GM23248 (cell line): ENCODE measurements at places on chromosomes 5 and 9.

GRCh38 chr5:36691696-36692371, 85.4 kb downstream of the SLC1A3 start:
- DNase-seq = peak; percentile 81

- DNase-seq = no peak
Observed at GRCh38 chr9:126438741-126439401, 112.2 kb downstream of the MVB12B start.

- no peak for DNase-seq
Observed at GRCh38 chr9:126643945-126644527, 30.3 kb downstream of the LMX1B start.

DNA sequence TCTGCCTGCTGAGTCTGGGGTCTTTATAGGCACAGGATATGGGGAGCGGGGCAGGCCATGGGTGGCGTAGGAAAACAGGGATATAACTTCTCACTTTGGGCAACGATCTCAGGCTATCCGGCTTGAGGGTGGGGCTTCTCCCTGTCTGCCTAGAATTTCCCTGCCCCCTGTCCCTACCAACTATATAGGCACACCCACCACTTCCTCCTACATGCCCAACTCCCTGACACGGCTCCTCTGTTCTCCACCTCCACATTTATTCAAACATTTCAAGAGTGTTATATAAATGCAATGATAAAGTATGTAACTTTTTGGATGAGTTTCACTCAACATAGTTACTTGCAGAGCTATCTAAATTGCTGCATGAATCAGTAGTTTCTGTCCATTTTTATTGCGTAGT, 363.2 kb upstream of the RORB start:
- no peak for DNase-seq

- peak; percentile 100 for DNase-seq
Observed at GRCh38 chr9:137200311-137201204, at the start of gene TPRN. Gene TPRN, minus strand, starts transcription at chr9:137200741. Its CDS starts 30 bp downstream, at chr9:137200711.

DNA sequence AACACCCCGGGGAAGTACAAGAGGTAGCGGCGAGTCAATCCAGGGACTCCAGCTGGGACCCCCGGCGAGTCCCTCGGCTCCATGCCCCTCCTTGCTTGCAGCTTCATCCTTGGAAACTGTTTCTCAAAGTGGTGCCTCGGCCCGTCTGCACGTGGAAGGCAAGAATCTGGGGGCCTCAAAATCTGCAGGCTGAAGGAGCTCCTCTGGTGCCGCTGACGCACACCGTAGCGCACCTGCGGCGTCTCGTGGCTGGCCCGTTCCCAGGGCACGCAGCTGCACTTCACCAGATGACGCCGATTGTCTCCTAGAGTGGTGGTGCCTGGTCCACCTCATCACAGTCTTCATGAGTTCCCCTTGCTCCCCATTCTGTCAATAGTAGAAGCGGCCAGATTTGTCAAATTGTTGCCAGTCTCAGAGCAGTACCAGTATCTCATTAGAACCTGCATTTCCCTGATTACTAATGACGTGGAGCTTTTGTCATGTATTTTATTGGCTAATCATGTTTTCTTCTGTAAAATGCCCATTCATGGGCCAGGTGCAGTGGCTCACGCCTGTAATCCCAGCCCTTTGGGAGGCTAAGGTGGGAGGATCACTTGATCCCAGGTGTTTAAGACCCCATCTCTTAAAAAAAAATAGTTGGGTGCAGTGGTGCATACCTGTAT, 38.6 kb downstream of the GTF3C4 start:
- DNase-seq = no peak

GRCh38 chr9:127140181-127140580, 17.7 kb upstream of the ANGPTL2 start:
- no peak for DNase-seq

DNA sequence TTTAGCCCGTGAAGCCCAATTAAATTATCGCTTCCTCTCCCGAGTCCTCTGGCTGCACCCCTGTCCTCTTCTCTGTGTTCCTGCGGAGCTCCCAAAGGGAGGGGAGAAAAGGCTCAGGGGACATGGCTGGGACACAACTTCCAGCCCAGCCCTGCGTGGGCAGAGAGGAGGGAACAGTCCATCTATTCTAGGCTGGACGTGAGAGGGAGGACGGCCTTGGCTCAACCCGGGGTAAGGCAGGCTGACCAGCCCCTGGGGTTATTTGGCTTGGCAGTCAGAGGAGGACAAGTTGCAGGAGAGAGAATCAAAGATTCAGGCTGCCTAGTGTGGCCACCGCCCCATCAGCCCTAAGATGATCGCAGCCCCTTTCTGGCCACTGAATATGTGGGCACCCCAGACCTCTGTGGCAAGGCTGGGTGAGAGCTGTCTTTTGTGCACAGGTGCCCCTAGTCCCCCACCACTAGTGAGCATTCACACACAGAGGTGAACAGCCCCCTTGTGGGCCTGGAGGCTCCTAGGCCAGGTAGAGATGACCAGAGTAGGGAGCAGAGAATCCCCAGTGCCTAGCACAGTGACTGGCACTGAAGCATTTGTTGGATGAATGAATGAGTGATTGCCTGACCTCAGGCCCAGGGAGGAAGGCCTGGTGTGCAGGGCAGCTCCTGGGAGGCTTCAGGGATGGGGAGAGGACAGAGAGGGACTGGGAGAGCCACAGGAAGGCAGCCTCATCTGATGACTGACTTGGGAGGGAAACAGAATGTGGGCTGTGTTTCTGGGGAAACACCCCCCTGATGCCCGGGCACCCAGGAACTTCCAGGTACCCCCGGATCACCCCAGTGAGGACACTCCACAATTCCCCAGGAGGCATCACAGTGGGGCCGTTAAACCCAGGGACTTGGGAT, 133.9 kb downstream of the C9orf50 start:
- DNase-seq = peak; percentile 84
